ENCODE measurements at places on chromosomes 3 and 15.
A peak's percentile ranks its signal among the peaks of the same experiment; 100 is the strongest.

- no peak for DNase-seq
These were observed 7.3 kb upstream of the MCCC1 start for GRCh38 chr3:183106635-183107034.

- DNase-seq: no peak
These were observed 98.9 kb downstream of the LRRK1 start for GRCh38 chr15:101018016-101018415.

- DNase-seq: no peak
These were observed 267.9 kb upstream of the THBS1 start for GRCh38 chr15:39312984-39313383.

- DNase-seq: no peak
These were observed 176.3 kb downstream of the FOXP1 start for GRCh38 chr3:71406972-71407810.

DNA sequence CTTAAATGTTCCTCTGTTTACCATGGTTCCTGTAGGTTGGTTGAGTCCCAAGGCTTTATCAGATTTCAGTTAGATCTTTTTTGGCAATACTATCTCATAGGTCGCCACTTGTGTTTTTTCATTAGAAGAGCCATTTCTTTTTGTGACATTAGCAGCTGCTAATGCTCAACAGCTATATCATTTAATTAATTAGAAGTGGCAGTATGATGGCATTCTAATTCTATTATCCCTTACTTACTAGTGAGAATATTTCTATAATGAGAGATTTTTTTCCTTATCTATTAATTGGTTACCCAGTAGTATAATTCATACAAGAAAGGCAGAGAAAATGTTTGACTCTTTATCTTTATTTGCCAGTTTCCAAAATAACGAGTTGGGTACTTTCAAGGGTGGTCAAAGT, 25.2 kb downstream of the FRMD4B start:
- DNase-seq: no peak

DNA sequence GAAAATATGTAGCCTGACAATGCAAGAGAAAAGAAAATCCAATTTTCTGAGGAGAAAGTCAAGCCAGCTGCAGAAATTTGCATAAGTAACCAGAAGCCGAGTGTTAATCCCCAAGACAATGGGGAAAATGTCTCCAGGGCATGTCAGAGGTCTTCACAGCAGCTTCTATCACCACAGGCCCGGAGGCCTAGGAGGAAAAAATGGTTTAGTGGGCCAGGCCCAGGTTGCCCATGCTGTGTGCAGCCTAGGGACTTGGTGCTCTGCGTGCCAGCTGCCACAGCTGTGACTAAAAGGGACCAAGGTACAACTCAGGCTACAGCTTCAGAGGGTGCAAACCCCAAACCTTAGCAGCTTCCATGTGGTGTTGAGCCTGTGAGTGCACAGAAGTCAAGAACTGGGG, 201.2 kb upstream of the SOX2 start:
- no peak for DNase-seq

- DNase-seq: no peak
These were observed 181.2 kb upstream of the RARB start for GRCh38 chr3:25246913-25247312.

DNA sequence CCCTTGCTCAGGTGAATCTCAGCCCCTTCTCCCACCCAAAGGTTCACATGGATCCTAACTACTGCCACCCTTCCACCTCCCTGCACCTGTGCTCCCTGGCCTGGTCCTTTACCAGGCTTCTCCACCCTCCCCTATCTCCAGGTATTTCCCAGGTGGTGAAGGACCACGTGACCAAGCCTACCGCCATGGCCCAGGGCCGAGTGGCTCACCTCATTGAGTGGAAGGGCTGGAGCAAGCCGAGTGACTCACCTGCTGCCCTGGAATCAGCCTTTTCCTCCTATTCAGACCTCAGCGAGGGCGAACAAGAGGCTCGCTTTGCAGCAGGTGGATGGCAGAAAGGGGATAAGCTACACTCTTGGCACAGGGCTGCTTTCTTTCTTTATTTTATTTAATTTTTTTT, 4.5 kb downstream of the FAM131A start:
- DNase-seq: no peak

- DNase-seq: no peak
These were observed 372.8 kb downstream of the RBMS3 start for GRCh38 chr3:29653680-29654079.

DNA sequence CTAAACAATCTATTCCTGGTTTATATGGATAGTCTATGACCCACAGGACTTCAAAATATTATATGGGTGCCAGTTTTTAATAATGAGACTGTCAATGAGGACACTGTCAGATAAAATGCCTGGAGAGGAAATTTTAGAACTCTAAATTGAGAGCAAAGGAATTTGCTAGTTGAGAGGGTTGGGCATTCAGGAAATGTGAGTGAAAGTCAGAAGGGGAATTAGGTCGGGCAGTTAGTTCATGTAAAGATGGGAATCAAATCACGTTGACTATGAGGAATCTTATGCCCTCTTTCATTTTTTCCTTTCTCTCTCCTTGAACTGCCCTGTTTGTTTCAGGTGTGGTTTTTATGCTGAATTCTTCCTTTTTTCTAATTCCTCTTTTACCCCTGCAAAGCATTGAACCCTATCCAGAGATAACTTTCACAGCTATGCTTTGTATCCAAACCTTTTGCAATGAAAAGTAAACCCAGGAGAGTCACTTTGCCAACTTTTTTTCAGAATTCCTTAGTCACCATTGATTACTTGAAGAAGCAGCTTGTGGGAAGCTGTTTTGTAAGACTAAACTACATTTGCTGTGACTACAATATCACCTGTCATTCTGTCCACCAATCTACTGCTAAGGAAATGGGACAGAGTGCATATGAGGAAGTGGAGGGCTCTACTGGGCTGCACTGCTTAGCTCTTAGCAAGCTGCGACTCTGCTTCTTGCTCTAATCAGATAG, 27.8 kb downstream of the CHP1 start:
- DNase-seq: no peak

DNA sequence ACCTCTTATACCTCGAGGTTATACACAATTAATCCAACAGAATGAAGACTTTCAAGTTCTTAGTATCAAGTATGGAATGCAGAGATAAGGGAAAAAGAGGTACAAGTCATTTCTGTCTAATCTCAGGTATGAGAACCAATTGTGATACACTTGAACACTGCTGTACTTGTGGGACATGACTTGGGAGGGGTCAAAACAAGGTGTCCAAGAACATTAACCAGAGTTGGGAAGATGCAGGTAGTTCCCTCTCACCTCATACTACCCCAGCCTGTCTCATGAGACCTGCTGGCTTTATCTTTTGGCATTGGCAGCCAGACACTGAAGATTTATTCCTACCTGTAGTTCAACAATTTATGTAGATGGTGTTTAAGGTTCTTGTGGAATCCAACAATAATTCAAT, 209.7 kb downstream of the NR1D2 start:
- DNase-seq: no peak

GRCh38 chr3:67450153-67450552, 204.3 kb downstream of the SUCLG2 start:
- no peak for DNase-seq

DNA sequence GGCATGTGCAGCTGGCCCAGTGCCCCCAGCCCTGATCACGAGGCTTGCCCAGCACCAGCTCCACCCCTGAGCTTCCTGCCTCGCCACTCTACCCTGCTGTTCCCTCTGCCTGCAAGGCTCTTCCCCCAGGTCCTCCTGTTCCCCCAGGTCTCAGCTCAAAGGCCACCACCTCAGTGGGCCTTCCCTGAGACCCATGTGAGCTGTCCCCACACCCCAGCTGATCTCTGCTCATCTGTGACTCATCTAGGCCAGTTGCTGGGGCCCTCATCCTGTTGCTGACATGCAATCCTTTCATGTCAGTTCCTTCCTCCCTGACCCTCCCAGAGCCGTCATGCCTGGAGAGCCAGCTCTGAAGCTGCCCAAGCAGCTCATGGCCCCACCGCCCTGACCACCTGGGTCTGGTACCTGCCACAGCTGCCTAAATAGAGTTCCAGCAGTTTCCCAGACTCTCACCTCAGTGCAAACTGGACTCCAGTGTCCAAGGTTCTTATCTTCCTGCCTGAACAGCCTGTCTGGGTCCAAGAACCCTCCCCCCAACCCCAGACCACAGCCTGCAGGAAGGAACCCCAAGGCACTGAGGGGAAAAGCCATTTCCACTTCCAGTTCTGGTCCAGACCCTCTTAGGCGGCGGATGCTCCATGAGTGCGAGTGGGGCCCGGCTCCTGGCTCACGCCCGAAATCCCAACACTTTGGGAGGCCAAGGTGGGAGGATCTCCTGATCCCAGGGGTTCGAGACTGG, 116.6 kb upstream of the IQSEC1 start:
- DNase-seq: peak; percentile 31

GRCh38 chr15:50390554-50391264, 33.5 kb upstream of the USP8 start:
- no peak for DNase-seq

DNA sequence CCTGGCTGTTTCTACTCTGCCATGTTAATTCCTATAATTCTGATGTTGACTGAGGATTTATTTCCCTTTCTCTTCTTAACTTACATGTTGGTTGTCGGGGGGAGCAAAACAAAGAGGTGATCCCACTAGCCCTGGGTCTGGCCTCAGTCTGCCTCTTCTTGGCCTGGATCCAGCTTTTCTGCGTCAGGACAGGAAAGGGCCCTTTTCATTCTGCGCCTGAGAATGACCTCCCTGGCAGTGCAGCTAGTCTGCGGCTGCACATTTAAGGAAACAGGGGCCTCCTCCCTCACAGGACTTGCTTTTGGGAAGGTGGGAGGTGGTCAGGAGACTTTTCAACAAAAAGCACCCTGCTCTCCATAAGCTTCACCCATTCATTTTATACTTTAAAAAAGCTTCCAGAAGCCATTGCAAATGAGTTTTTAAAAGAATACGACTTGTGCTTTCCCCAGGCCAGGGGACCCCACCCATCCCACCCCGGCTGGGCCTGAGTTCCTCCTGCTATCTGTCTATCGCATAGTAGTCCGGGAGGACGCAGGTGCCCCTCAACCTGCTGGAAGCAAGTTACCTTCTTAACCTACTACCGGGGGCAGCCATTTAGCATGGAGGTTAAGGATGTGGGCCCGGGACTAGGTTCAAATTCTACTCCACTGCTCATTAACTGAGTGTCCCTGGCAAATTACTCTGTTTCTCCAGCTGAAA, 21.3 kb upstream of the EHD4 start:
- no peak for DNase-seq

DNA sequence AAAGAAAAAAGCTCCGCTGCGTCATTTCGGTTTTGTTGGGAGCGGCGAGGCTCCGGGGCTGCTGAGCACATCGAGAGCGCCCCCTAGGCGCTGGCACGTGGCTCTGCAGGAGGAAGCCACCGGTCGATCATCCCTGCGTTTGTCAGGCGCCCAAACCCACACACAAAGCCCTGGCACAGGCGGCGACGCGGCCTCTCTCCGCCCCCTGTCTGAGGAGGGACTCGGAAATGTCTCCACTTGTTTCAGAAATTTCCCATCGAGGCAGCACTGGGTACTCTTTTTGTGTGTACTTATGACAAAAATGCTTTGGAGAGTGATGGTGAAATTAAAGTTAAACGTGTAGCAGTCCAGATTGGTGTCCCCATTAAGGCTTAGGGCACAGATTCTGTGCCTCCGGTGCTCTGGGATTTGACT, 407.3 kb upstream of the ONECUT1 start:
- DNase-seq: peak; percentile 5

DNA sequence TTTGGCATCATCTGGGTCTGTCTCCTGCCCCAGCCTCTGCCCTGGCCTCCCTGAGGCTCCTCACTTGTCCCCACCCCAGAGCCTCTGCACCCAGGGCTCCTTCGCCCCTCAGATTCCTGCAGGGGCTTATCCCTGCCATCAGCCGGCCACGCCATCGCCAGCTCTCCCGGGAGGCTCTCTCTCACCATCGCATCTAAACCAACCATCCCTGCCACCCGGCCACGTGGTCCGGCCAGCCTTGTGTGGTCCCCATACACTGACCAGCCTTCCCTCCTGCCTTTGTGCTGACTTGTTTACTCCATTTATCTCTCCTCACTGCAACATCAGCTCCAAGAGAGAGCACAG, 134.3 kb upstream of the IQSEC1 start:
- no peak for DNase-seq
